ENCODE measurements at places on chromosomes 3 and 15.

DNA sequence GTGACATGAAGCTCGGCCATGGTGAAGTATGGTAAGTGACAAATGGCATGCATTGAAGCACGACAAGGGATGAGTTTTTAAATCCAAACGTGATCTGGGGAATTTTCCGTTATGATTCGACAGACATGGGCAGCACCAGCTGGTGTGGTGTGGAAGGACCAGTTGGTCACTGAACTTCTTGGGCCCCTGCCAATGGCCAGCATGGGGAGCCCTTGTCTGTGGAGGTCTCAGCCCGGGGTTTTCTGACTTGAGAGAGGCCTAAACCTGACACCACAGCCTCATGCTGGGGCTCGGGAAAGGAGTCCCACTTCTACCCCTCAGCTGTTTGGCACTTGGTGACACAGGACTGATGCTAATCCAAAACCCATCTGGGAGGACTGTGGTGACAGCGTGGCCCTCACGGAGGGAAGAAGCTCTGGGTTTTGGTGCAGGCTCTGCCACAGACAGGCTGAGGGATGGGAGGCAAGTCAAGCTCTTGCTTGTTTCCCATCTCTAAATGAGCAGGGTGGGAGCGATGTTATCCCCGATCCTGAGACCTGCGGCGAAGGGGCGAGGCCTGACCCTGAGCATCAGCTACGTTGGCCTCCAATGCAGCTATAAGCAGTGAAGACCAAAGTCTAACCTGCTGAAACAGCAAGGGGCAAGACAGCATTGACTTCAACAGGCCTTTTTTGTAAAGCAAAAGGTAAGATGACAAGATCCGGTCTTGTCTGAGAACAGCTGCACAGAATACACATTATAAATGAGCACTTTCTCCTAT lies 69.5 kb downstream of the ATP1B3 start:
- no peak for DNase-seq

GRCh38 chr15:74453925-74454763 lies 6.8 kb downstream of the UBL7 start:
- no peak for DNase-seq

DNA sequence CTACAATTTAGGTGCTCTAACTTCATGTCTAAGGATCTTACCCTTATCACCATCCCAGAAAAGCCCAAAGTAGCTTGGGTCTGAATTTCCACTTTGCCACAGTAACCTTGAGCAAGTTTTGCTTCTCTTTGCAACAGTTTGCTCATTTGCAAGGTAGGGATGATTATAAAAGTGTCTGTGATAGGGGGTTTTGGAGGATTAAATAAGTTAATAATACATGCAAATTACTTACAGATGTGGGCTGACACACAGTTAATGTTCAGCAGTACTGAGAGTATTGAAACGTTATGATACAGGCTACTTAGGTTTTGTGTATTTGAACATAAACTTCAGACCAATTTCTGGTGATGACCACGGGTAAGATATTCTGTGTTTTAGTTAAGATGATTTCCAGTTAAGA lies 444.7 kb upstream of the TPRG1 start:
- DNase-seq = no peak

DNA sequence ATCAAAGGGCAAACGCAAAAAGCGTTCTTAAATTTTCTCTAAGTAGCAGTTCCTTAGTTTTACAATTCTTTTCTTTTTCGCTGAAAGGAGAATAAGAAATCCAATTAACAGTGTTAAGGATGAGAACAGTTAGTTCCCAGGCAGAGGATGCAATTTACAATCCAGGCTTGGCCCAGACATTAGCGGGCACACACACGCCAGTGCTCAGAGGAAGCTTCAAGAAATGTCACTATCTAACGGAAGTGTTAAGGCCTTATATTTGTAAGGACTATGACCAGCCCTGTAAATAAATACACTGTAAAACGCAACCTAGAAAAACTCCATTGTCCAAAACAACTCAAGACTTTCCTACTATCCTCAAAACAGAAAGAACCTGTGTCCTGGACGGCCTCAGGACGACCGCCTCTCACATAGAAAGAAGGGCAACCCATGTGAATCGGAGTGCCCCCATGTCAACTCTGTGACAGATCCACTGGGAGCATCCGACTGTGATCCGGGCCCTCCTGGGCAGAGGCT lies 1.3 kb downstream of the ACAP2 start:
- no peak for DNase-seq

DNA sequence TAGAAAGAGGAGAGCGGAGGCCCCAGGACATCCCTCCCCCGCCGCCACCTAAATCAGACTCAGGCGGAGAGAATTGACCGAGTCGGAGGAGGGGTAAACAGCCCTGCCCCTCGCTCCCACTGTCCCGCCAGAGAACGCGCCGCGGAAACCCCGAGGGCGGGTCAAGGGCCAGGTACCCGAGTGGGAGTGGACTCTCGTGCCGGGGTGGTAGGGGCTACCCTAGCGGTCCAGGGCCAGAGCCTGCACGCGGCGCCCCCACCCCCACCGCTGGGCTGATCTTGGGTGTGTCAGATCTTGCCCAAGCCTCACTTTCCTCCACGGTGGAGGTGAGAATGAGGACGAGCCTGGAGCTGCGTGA lies 19.0 kb downstream of the SPATA12 start:
- no peak for DNase-seq

GRCh38 chr3:52939600-52939999 lies 42.3 kb upstream of the STIMATE start:
- DNase-seq = no peak

- no peak for DNase-seq
Observed at GRCh38 chr15:63244976-63245645, 32.3 kb upstream of the APH1B start.

- DNase-seq = no peak
Observed at GRCh38 chr3:138200424-138200823, 13.3 kb downstream of the ARMC8 start.

DNA sequence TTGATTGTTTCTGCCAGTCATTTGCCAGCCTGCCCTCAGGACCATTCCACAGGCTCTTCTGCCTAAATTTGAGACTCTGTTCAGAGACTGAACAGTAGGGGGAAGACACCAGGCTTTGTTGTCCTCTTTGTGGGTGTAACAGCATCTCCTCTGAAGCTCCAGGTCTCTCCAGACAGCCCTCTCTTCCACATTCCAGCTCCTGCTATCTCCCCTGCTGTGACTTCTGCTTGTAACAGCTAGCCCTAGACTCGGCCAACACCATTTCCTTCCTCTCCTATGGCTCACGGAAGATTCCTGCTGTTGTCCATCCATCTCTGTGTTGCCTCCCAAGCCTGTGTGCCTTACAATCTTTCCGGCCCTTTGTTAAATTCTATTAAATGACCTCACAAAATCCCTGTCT lies 40.2 kb downstream of the SUCLG2 start:
- DNase-seq = no peak

GRCh38 chr3:194009019-194009418 lies 126.9 kb upstream of the HES1 start:
- no peak for DNase-seq

GRCh38 chr3:174812172-174812862 lies 46.8 kb upstream of the NAALADL2 start:
- no peak for DNase-seq
